CMK (cell line): ENCODE measurements at places on chromosomes 11 and 22.

- DNase-seq: no peak
Observed at GRCh38 chr11:92907671-92908070, 61.8 kb upstream of the MTNR1B start.

- DNase-seq: peak; percentile 32
Observed at GRCh38 chr22:23984430-23984829, 4.5 kb downstream of the GSTT2 start.

- DNase-seq: no peak
Observed at GRCh38 chr11:72687326-72687725, 13.1 kb upstream of the PDE2A start.

GRCh38 chr11:129930743-129931142 is 35.4 kb upstream of the NFRKB start:
- no peak for DNase-seq

- DNase-seq: no peak
Observed at GRCh38 chr11:105923252-105923651, 98.8 kb downstream of the MSANTD4 start.

DNA sequence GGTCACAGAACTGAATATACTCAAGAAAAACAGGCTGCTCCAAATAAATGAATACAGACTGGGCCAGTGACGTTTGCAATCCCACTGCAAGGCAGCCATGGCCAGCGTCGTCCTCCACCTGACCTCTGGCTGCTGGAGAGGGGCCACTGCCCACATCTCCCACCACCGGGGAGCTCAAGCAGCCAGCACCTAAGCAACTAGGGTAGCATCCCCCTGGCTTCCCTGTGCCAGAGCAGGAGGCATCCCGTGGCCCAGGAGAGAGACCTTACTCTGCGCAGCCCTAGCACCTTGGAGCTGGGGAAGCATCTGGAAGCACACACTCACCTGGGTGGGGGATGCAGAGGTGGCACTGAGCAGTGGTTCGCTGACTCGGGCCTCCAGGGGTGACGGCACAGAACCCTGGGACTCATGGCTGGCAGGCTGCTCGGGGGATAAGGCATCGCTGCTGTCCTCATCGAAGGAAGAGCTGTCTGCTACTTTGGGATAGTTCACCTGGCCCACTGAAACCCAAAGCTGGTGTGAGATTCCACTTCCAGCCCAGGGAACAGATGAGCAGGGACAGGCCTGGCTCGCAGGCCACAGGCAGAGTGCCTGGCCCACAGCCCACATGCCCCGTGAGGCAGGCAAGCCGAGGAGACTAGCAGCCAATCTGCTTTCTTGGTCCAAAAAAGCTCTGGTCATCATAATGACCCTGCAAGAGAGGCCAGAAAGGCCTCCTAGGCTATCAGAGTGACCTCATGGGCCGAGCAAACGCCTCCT is 53.7 kb downstream of the SGSM3 start:
- no peak for DNase-seq

GRCh38 chr11:79439886-79440570 is 802 bp downstream of the TENM4 start:
- no peak for DNase-seq

GRCh38 chr22:33831207-33831606 is 89.1 kb downstream of the LARGE1 start:
- no peak for DNase-seq

DNA sequence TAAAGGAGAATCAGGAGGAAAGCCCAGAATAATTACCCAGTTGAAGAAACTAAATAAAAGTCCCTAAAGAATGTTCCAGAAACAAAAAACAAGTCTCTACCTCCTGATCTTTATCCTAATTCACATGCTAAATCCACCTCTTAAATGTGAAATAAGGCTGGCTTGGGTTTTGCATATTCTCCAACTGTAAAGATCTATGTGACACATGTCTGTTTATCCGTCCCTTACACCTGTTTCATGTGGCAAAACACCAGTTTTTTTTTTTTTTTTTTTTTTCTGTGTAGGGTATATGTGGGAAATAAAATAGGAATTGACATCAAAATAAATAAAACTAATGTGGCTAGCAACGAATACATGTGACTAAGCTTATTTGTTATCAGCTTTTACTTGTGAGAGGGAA is 70.5 kb downstream of the NARS2 start:
- DNase-seq: no peak

DNA sequence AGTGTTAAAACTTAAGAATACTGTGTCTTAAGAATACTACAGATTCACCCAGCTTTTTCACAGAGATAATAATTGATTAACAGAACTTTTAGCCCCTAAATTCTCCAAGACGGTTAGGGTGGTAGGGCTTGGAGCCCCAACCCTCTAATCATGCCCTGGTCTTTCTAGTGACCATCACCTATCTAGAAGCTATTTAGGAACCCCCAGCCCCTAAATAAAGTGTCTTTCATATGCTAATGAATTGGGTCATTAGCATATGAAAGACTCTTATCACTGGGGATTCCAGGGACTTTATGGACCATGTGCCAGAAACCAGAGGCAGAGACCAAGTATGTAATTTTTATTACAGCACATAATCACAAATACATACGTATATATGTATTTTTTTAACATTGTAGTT is 999.7 kb upstream of the RAG2 start:
- DNase-seq: no peak

GRCh38 chr11:110168033-110168803 is 75.0 kb downstream of the ZC3H12C start:
- DNase-seq: no peak

DNA sequence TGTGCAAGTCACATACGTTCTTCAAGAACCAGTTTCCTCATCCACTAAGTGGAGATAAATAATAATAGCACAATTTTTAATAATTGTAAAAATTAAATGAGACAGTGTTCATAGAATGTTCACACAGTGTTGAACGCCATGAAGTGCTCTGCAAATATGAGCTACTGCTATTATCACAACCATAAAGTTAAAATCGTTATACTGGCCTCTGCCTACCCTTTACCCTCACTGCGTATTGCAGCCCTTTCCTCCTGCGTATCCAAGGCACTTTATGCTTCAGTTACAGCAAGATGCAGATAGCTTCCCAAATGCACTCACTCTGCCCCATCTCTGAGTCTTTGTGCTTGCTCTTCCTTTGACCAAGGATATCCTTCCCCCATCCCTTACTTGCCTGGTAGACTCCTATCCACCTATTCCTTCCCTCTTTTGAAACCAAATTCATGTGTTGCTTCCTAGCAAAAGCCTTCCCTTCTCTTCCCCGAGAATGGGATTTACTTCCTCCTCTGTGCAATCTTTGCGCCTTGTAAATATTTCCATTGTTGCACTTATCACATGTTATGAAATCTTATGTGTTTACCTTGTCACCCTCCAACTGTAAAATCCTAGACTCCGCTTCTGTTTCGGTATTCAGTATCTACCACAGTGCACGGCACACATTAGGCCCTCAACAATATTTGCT is 196.9 kb downstream of the ADAMTS15 start:
- DNase-seq: no peak

- no peak for DNase-seq
Observed at GRCh38 chr22:30535182-30535581, 11.4 kb downstream of the SEC14L6 start.

DNA sequence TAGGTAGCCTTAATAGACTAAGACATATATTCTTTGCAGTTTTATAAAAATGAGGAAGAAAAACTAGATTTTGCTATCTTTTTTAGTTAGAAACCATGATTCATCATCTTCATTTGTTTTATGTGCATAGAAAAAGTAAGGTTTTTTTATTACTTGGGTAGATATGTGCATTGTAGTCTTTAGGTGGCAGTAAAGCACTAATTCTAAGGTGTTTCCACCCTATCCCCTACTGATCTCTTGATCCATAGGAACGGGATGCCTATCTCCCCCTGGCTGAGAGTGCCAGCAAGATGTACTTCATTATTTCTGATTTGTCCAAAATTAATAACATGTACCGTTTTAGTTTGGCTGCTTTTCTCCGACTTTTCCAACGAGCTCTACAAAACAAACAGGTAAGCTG is 148.1 kb downstream of the DYNC2H1 start:
- no peak for DNase-seq

GRCh38 chr11:106344966-106345365 is 267.5 kb downstream of the AASDHPPT start:
- DNase-seq: no peak

GRCh38 chr11:74306435-74307175 is 4.8 kb downstream of the P4HA3 start:
- DNase-seq: no peak

DNA sequence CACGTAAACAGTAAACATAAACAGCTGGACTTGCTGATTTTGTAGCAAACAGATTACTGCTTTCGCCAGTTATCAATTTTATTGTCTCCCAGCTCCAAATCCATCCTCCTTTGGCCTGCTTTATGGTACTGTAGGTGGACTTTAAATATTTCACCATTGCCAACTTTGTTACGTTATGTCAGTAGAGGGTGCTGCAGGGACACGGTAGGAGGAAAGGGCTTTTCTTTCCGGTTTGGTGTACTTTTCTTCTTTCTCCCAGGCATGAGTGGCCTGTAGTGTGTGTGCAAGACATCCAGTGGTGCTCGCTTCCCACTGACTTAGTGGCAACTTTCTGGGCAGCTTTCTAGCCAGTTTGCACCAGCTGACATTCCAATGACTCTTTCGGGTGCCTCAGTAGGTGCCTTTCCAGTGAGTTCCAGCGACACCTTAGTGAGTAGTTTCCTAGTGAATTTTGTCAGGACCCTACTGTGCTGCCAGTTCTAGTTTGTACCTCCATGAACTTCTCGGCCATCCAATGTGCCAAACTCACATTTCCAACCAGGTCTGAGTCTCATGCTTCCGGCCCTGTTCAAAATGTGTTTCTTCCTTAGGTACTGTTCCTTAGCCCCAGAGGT is 267.6 kb upstream of the TENM4 start:
- DNase-seq: no peak

- DNase-seq: peak; percentile 4
Observed at GRCh38 chr11:36818410-36818809, 220.4 kb upstream of the RAG2 start.

DNA sequence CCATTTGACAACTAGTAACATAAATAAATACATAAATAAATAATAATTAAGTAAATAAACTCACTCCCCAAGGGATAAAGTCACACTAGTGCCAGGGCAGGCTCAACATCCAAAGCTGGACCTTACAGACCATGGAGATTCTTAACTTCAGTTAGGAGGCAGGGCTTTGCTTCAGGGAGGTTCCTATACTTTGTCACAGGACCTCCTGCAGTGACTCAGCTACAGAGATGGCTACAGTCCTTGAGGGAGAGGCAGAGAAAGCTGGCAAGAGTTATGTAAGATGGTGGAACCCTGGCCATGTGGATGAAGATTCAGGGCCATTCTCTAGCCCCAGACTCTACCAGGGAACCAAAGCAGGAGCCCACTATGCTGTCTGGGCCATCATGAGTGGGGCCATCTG is 74.1 kb upstream of the CADM1 start:
- DNase-seq: no peak

DNA sequence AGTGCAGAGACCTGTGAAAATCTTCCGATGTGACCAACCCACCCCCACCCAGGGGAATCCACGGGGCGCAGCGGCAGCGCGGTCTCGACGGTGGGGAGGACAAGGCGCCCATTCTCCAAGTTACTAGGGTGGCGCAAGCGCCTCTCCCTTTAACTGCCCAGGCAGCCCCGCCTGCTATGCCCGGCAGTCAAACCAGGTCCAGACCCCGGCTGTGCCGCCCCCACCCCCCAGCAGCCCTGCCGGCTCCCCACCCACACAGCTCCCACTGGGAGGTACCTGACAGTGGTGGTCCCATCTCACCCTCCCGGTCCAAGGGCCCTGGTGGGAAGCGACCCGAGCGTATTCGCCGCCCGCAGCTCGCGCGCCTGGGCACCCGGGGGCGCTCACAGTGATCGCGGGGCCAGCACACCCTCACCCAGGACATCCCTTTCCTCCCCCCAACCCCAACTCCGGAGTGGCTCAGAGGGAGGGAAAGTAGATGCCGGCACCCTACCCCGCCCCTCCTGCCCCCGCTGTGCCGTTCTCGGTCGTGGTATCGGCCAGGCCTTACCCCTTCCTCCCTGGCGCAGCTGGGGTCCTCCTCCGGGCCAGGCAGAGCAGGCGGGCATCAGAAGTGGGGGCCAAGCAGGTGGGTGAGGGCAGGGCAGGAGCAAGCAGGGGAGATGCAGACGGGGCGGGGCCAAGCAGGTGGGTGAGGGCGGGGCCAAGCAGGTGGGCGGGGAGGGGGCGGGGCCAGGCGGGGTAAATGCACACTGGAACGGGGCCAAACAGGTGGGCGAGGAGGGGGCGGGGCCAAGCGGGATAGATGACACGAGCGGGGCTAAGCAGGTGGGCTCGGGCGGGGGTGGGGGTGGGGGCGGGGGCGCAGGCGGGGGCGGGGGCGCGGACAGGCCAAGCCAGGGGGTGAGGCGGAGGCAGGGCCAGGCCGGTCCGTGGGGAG is at the start of gene TRPM5:
TSS of gene TRPM5 (minus strand) at position 634 of the 940 bp plus-strand sequence. CDS start 21,478 bp downstream, outside the sequence.
- DNase-seq: no peak

- DNase-seq: no peak
Observed at GRCh38 chr11:124746621-124747243, 5.3 kb downstream of the VSIG2 start.

GRCh38 chr22:50267591-50268390 is 2.4 kb downstream of the MAPK11 start:
- no peak for DNase-seq

- no peak for DNase-seq
Observed at GRCh38 chr11:57646799-57647303, 2.9 kb downstream of the YPEL4 start.

DNA sequence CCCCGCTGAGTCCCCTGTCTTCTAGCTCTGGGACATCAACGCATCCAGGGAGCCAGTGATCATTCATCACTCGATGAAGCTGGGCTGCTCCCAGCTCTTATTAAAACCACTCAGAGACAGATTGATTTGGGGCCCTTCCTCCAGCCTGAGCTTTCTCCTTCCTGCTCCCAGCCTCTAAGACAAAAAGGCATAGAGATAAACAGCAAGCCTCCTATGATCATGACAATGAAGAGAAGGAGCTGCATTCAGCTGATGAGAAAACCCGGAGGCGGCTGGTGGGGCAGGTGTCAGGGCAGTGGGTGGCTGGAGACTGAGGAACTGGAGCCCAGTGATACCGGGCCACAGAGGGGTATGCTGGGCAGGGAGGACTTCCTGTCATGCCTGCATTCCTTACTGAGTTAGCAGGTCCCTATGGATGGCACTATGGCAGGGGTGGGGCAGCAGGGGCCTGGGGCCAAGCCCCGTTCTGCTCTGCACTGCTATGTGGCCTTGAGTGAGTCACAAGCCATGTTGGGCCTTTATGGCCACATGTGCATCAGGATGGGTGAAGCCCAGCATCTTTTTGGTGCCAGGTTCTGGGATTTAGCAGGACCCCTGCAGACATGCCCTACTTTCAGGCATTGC is 20.2 kb downstream of the PVALB start:
- no peak for DNase-seq

DNA sequence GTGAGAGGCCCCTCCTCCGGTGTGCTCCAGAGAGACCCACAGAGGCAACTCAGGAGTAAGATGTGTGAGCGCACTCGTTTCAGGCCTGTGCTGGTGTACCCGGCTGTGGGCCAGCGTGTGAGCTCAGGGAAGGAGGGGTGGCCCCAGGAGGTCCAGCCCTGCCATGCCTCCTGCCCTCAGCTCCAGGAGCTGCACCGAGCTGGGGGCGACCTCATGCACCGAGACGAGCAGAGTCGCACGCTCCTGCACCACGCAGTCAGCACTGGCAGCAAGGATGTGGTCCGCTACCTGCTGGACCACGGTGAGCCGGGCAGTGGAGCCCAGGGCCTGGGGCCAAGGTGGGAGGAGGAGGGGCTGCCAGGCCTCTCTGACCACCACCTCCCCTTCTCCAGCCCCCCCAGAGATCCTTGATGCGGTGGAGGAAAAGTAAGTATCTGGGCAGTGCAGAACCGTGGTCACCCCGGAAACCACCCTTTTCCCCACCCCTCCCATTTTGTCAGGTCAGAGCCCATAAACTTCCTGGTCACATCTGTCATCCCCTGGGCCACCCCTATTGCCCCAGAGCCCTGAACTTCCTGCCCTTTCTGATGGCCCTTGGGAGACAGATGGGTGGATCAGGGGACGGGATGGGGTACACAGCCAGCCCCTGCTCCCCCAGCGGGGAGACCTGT is 2.5 kb upstream of the MDK start:
- no peak for DNase-seq
